Caudate nucleus (tissue), 63 donors: ENCODE measurements at places on chromosomes 4 and X.

- peak; percentile 1 for DNase-seq
Observed at GRCh38 chr4:153539422-153539821, 73.3 kb downstream of the TMEM131L start.

- no peak for DNase-seq
Observed at GRCh38 chr4:163665521-163666331, 171.2 kb downstream of the TMA16 start.

DNA sequence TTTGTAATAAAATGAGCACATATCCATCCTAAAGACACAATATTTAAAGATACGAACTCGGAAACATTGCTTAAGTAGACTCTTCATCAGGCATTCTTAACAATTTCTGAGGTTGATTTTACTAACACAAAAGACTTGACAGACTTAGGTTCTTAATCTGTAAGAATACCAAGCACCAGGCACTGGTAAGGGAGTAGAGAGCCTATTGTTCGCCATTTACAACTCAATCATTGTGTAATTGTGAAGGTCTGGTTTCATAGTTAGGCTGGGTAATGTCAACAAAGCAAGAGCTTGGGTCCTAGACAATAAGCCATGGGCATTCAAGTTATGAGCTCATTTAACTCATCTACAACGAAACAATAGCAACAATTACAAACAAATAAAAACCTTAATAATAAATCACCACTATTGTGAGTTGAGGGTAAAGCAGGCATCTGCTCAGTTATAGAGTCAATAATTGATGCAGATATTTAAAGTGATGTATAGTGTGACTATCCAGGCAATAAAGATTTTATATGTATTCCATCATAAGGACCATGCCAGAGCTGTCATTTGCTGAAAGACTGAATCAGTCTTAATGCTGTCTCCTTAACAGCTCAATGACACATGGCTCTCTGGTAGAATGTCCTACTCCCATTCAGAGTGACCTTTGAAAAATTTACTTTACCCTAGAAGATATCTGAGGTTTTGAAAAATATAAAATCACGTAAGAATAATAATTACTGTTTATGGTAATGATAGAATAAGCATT is 664.0 kb upstream of the PCDH7 start:
- DNase-seq: no peak

- DNase-seq: no peak
Observed at GRCh38 chrX:2404776-2405175, 96.0 kb downstream of the DHRSX start.

- no peak for DNase-seq
Observed at GRCh38 chrX:77446029-77446585, 1.1 kb upstream of the FGF16 start.

DNA sequence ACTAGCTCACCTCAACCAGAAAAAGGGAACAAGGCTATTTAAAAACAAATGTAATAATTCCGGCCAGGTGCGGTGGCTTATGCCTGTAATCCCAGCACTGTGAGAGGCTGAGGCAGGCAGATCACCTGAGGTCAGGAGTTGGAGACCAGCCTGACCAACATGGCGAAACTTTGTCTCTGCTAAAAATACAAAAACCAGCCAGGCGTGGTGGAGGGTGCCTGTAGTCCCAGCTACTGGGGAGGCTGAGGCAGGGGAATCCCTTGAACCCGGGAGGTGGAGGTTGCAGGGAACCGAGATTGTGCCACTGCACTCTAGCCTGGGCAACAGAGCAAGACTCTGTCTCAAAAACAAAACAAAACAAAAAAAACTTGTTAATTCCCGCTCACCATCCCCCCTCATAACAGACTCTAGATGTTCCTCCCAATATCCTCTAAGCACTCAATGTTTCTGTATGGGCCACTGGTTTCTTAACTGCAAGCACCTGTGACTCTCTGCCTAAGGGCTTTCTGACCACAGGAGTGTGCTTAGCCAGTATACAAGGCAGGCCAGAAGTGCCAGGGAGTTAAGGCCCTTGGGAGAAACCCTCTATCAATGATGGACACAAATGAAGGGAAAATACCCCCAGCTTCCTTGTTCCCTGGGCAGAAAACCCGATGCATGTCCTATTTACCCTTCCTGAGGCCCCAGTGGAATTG is 21.0 kb upstream of the THOC2 start:
- DNase-seq: no peak

DNA sequence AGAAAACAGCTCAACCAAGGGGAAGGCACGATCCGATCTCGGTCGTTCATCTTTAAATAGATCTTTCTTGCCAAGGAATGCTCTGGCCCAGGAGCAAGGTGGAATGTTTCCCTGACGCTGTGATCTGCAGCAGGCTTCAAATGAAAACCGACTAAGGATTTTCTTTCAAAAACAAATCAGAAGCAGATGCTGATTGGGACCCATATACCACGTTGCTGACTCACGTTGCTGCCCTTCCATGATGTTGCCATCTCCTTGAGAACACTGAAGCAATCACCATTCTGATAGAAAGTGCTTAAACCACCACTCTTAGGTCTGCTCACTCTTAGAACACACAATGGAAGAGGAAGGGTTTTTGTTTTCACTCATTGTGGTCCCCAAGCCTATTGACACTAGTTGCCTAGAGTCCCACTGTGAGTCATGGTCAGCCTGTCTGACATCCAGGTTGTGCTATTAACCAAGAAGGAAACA is 26.1 kb downstream of the LAMTOR3 start:
- DNase-seq: no peak

DNA sequence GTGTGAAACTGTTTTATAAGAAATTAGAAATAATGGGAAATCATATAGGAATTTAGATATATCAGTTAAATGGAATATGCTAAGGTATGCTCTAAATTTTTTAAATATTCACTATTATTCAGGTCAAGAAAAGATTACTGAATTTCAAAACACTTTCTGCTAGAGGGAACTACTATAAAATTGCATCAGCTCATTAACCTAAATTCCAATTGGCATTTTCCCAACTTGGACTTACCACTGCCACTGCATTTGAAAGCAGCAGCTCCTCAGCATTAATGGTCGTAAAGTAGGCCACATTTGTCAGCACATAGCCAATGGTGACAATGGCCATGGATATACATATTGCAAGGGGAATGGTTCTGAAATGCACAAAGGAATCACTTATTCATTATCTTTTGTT is 57.3 kb downstream of the SLC7A11 start:
- DNase-seq: no peak

- peak; percentile 13 for DNase-seq
Observed at GRCh38 chrX:102155806-102156179, at the start of gene BEX5. BEX5 (minus strand) TSS chrX:102155977; CDS start chrX:102154265, 1,712 bp downstream.

- no peak for DNase-seq
Observed at GRCh38 chr4:24778464-24779225, 16.7 kb upstream of the SOD3 start.

DNA sequence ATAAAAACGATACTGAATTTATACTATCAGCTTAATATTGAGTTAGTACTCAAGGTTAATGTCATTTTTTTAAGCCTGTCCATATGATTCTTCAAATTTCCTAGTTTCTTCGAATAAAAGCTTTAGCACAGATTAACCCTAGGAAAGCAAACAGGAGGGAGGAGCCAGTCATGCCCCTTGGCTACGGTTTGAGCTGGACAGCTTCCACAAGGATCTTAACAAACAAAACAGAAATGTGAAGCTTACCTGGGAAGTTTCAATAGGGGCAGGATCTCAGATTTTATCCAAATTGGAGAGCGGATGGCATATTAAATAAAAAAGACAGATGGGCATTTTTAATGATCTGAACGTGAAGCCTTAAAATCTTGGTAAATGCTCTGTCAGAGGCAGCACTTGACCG is 2.3 kb downstream of the NWD2 start:
- no peak for DNase-seq

GRCh38 chrX:139831675-139832456 is 101.0 kb downstream of the ATP11C start:
- no peak for DNase-seq

DNA sequence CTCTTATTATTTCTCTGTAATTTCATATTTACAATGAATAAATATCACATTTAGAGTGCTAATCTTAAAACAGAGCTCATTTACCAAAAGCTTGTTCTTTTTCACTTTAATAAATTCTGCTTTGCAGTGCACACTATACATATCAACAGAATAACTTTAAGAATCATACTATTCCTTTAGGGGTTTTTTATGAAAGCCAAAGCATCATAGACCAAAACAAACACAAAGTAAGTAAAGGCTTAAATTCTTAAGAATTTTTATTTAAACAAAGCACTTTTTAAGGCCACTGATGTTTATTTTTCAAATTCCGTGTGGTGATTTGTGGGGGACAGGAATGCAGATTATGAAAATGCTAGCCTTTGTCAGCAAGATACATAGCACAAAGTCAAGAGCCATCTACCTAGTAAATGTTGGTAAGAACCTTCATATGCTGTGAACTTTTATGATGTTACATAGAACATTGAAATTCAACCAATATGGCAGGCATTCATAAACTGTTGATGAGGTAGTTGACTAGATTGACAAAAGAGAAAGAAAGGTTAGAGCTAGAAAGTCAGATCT is 17.8 kb downstream of the TIGD2 start:
- DNase-seq: no peak

- DNase-seq: no peak
Observed at GRCh38 chrX:119423631-119424030, 24.5 kb downstream of the SLC25A43 start.

DNA sequence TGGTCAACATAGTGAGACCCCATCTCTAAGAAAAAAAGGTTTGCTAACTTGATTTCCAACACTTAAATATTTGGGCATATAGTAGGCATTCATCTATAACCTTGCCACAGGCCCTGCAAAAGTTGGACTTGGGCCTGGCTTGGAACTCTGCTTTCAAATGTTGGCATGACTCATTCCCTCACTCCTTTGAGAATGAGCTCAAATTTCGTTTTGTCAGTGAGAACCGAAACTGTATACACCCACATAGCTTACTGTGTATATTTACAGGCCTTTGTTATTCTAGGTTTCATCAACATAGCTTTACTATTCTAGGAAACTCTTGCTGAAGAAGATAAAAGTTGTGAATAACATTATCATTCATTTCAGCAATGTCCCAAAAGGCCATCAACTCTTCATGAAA is 88.7 kb upstream of the ELOVL6 start:
- DNase-seq: no peak

GRCh38 chrX:9356846-9357245 is 108.0 kb upstream of the TBL1X start:
- no peak for DNase-seq

DNA sequence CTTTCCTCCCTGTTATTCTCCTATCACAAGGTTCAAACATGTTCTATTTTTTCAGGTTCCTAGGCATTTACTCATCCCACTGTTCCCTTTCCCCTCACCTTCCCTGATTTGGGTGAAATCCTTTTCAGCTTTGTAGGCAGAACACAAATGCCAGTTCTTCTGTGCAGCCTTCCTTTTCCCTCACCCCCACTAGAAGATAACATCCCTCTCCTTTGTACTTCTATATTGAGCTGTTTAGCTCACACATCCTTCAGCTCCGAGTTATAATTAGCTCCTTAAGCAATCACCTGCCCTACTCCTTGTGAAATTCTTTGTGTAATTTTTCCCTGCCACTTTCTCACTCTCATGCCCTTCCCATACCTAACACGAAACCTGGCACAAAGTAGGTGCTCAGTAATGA is 240.9 kb downstream of the AR start:
- DNase-seq: no peak

DNA sequence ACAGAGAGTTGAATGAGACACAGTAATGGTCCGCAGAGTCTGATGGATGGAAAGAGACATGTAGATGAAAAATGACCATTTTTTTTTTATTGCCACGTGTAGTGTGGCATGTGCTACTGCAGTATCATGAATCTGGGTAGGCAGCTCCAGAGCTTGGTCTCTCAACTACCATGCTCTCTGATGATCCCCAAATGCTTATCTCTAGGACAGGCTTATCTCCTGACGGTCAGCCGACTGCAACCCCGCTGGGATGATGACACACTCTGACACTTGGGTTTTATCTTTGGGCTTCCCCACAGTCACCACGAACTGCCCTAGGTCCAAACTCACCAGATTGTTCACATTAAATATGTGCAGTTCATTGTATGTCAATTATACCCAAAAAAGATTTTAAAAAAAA is 239.7 kb downstream of the QDPR start:
- DNase-seq: no peak

GRCh38 chrX:23365541-23365940 is 30.9 kb downstream of the PTCHD1 start:
- DNase-seq: no peak

- DNase-seq: no peak
Observed at GRCh38 chrX:16589211-16589610, 60.7 kb upstream of the S100G start.

- DNase-seq: no peak
Observed at GRCh38 chrX:122868631-122869030, 315.4 kb upstream of the GRIA3 start.

DNA sequence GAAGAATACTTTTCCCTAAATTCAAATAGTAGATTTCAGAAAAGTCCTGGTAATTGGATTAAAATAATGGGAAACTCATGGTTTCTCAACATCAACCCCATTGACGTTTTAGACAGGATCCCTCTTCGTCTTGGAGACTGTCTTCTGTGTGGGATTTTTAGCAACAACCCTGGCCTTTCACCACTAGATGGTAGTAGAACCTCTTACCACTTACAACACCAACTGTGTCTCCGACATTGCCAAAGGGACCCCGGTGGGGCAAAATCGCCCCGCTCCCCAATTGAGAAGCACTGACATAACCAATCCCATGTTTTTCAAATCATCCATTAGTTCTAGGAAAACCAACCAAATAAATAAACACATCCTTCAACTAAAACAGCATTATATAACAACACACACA is 16.9 kb upstream of the ANOS1 start:
- DNase-seq: peak; percentile 2

GRCh38 chrX:53817548-53817947 is 131.0 kb upstream of the HUWE1 start:
- no peak for DNase-seq

DNA sequence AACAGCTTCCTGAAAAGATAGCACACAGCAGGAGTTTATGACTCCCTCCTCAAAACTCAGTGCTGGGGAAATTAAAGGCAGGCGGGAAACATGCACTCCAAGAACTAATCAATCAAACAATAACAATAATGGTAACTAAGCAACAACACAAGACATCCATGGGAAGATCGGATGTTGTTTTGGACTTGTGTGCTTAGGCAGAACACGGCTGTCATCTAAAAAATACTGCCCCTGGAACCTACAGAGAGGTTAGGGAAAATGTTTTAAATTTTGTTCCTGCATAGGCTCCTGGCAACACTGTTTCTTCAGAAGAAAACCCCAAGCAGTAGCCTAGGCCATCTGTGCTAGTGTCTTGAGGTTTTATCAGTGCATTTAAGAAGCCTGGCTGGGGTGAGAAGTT is 1378.2 kb downstream of the STIM2 start:
- no peak for DNase-seq

DNA sequence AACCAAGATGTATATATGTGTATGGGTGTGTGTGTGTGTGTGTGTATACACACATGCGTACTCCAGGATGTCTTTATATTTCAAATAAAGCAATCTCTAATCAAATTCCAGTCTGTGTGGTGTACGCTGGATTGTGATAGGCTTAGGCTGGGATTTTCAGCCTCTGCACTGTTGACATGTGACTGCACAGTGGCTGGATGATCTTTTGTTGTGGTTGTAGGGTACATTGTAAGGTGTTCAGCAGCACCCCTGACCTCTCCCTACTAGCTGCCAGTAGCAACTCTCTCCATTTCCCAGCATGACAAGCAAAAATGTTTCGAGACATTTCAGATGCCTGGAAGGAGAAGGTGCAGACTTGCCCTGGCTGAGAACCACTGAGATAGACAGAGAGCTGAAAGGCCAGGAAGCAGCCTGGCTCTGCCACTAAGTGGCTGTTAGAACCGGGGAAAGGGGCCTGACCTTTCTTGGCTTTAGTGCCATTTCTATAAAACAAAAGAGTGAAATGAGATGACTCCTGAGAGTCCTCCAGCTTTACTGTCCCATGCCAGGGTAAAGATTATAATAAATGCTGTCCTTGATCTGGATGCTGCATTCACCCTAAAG is 10.5 kb downstream of the PGM2 start:
- DNase-seq: no peak
